ENCODE measurements at places on chromosomes 4 and X. TPM values are rescaled to one million over a fixed set of nuclear protein-coding genes. Genes with fewer than 3 reads are reported as not detected.

Gene NUDT10
- 1.2 TPM for total RNA-seq

Gene LDOC1
- total RNA-seq = 91.3 TPM

Gene EREG
- 10.2 TPM for total RNA-seq

Gene FAM9C
- total RNA-seq = not detected

Gene CORIN
- total RNA-seq = not detected

Gene NKX3-2
- 0.14 TPM for total RNA-seq

Gene SERTM2
- total RNA-seq = not detected

Gene EGFL6
- not detected for total RNA-seq

Gene LIAS
- 9.1 TPM for total RNA-seq

Gene SFRP2
- total RNA-seq = 0.05 TPM

Gene CT45A1
- total RNA-seq = not detected

Gene TLR1
- total RNA-seq = 0.22 TPM

Gene GPR173
- 0.02 TPM for total RNA-seq

Gene CXCL11
- total RNA-seq = 0.21 TPM

Gene SNCA
- 0.25 TPM for total RNA-seq

Gene RHOXF1
- total RNA-seq = not detected

Gene RBM46
- not detected for total RNA-seq

Gene AFAP1
- 18.6 TPM for total RNA-seq

Gene TIMM8A
- 29.9 TPM for total RNA-seq

Gene PABPC5
- not detected for total RNA-seq

Gene CD99L2
- 53.3 TPM for total RNA-seq

Gene TBX22
- total RNA-seq = not detected

Gene TCP11X1
- not detected for total RNA-seq

Measured in A549 treated with Hydrocortisone at 1 μM for 4 hours (cell line).